ENCODE measurements at places on chromosomes 6 and 20.
A peak's percentile ranks its signal among the peaks of the same experiment; 100 is the strongest.

DNA sequence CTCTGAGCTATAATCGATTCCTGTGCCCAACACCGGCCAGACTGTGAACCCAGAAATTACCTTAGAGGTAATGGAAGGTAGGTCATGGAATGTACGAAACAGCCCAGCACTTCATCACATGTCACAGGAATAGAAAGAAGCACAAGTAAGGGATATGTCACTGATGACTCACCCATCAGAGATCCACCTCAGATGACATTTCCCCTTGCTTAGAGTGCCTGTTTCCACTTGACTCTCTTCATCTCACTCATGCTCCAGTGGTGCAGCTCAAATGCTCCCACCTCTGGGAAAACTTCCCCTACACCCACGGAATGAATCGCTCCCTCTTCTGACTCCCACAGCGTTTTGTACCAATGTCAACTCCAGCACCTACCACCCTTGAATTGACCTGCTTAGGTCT, 381.6 kb upstream of the CNR1 start:
- no peak for DNase-seq

- peak; percentile 67 for DNase-seq
These were observed 33.2 kb upstream of the PNISR start for GRCh38 chr6:99458319-99458718.

GRCh38 chr20:35002426-35003210, 47.0 kb downstream of the MYH7B start:
- no peak for DNase-seq

GRCh38 chr20:37938181-37938750, 35.3 kb downstream of the VSTM2L start:
- DNase-seq: no peak

- no peak for DNase-seq
These were observed 11.7 kb downstream of the LCA5 start for GRCh38 chr6:79525272-79526100.
